ENCODE measurements at places on chromosomes 16 and 17.

- peak; percentile 46 for DNase-seq
Measured at GRCh38 chr16:72848759-72849664, 198.9 kb downstream of the ZFHX3 start.

DNA sequence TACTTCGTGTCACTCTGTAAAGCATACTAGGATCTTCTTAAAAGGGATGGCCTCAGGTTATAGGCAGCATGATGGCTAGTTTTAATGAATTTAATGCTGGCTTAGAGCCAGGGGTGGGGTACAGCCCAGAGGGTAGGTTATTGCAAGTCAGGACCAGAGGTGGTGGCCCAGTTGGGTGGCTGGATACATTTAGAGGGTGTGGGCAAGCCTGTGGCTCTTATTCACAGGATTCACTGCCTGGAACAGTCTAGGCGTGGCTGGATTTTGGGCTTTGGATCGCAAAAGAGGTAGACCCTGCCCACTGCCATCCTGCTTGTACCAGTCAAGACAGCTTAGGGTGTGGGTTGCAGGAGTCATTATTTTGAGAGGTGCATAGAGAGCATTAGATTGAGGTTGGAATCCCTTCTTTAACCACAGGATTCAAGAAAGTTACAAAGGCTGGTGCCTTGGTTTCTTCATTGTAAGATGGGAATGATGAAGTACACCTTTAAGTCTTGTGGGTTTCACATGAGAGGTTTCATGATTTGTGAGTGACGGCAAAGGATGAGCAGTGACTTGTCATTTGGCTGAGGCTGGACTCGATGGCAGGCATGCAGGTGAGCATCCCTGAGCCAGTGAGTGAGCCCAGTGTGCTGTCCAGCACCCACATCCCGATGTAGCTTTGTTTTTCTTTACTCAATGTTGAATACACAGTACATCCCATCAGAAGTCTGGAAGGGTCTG is 85.2 kb downstream of the KSR1 start:
- no peak for DNase-seq

GRCh38 chr16:27387724-27388123 is 14.2 kb upstream of the IL21R start:
- DNase-seq, result no peak

DNA sequence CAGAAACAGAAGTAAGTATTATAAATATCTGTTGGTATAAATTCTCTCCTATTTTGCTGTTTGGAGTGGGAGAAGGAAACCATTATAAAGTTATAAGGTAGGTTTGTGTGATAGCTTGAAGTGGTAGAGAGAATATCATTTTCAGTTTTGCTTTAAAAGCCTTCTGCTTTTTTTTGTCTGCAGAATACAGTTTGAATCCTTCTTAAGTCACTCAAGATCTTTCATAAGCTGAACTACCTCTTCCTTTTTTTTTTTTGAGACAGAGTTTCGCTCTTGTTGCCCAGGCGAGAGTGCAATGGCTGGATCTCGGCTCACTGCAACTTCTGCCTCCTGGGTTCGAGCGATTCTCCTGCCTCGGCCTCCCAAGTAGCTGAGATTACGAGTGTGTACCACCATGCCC is 9.0 kb downstream of the ATAD5 start:
- no peak for DNase-seq

DNA sequence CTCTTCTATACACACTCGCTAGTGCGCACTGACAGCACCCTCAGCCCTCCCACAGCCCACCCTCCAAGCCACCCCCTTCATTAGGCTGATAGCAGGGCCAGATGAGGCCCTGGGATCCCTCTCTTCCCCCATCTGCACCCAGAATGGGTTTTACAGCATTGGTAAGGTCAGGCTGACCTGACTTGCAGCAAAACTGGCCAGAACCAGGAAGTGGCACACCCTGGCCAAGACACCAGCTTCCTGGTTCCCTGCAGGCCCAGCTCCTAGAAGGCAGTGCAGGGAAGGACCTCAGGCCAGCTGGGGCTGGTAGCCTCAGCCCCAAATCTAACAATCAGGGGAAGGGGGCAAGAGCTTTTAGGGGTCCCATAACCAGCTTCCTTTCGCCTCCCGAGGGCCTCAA is 50.0 kb upstream of the MRPS23 start:
- DNase-seq, result no peak

DNA sequence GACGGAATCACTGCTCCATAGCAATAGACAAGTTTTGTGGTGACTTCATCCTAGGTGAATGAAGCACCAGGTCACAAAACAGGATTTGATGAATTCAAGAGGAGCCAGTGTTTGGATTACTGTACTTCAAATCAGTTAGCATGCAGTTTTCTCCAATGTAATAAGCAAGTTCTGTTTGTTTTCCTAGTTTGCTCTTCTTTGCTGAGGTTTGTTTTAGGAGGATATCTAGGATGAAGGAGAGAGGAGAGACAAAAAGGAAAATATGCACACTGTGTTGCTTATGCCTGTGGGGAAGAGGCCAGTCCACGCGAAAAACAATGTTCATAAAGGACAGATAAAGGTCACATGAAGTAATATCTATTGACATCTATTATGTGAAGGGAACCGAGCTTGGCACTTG is 9.0 kb downstream of the KRT37 start:
- DNase-seq, result no peak

GRCh38 chr17:80986816-80987475 is 4.7 kb upstream of the CHMP6 start:
- DNase-seq, result no peak

DNA sequence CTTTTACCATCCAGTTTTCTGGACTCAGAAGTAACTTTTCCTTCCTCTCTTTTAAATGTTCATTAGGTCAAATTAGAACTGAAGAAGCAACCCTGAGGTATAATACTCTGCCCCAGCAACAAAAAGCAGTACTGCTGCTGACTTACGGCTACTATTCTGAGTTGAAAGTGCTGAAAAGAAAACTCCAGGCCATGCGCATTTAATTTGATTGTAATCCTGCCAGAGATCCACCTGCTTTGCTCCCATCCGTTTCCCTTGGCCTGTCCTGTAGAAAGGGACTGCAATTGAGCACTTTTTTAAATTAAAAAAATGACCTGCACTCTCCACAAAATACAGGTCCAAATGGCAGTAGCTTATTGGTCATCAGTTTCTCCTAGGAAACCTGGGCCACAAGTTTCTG is 61.6 kb downstream of the PITPNC1 start:
- no peak for DNase-seq

GRCh38 chr17:78883533-78884131 is 19.4 kb downstream of the CEP295NL start:
- peak; percentile 90 for DNase-seq

GRCh38 chr17:31744511-31744951 is 114.5 kb downstream of the COPRS start:
- DNase-seq, result no peak

DNA sequence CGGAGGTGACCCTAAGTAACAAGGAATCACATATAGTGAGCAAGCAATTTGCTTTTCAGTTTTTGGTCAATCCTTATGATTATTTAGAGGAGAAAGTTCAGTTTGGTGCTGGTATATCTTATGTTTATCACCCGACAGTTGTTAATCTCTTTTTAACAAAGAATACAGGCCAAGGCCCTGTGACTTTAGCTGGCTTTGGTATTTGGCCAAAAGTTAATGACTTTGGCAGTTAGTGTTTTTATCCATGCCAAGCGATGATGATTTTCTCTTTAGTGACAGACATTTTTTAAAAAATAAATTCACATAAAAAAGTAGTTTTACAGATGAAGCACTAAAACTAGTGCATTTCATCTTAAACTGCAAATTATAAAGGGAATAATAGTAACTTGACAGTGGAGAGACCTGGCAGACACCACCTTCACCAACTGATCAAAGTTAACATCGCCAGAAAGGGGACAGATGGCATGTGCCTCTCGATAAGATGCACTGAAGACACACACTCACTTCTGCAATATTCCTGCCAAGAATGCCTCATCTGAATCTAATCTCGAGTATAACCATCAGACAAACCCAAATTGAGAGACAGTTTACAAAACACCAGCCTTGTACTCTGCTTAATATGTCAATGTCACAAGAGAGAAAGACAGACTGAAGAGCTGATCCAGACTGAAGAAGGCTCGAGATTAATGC is 6.9 kb downstream of the DEXI start:
- no peak for DNase-seq

DNA sequence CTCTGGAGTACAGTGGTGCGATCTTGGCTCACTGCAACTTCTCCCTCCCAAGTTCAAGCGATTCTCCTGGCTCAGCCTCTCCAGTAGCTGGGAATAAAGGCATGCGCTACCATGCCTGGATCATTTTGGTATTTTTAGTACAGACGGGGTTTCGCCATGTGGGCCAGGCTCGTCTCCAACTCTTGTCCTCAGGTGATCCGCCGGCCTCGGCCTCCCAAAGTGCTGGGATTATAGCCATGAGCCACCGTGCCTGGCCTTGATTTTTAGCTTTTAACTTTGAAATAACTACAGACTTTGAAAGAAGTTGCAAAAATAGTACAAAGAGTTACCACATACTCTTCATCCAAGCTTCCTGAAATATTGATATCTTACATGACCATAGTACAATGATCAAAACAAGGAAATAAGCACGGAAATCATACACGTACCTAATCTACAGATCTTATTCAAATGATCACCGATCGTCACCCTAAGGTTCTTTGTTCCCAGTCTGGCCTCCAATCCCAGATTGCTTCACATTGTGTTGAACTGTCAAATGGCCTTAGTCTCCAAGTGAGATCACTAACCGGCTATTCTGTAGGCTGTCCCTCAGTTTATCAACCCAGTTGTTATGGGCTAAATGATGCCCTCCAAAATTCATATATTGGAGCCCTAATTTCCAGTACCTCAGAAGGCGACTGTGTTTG is 18.4 kb downstream of the NPIPA1 start:
- DNase-seq, result peak; percentile 6

DNA sequence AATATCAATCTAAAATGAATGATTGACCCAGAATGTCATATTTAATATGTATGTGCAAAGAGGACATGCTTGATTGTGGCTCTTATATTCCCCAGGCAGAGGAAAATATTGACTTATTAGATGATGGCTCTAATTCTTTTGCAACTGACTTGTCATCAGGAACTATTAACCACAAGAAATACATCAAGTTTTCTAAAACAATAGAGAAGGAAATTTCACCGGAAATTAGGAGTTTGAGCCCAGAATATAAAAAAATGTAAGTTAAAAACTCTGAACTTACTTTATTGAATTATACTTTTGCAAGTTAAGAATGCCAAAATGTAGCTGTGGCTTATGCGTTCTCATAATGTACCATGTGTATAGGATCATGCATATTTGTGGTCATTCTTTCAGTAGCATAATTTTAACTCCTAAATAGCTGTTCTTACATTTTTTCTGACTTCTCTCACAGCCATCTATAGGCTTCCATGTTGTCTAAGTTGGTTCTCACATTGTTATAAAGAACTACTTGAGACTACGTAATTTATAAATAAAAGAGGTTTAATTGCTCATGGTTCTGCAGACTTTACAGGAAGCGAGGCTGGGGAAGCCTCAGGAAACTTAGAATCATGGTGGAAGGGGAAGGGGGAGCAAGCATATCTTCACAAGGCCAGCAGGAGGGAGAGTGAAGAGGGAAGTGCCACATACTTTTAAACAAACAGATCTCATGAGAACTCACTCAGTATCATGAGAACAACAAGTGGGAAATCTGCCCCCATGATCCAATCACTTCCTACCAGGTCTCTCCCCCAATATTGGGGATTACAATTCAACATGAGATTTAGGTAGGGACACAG is 11.6 kb downstream of the EFCAB13 start:
- no peak for DNase-seq

DNA sequence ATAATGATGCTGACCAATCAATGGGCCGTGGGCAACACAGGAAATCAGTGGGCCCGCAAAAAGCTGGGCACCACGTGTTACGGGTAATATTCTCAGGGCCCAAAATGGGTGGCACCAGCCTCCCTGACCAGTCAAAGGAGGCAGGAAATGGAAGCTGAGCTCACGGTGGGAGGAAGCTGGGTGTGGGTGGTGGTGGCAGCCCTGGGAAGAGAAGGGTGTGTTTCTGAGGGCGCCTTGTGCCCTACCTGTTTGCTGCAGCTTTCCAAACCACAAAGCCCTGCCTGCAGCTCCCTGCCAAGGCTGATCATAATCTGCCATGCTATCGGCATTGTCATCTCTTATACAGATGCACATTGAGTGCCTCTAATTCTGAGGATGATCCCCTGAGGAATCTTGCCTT is 457.9 kb downstream of the SLC39A11 start:
- DNase-seq, result no peak

- peak; percentile 26 for DNase-seq
Measured at GRCh38 chr17:21090902-21091618, 35.7 kb upstream of the DHRS7B start.

GRCh38 chr16:53156516-53156915 is 101.7 kb downstream of the CHD9 start:
- no peak for DNase-seq

- DNase-seq, result no peak
Measured at GRCh38 chr17:49913226-49914095, 55.5 kb upstream of the DLX4 start.

DNA sequence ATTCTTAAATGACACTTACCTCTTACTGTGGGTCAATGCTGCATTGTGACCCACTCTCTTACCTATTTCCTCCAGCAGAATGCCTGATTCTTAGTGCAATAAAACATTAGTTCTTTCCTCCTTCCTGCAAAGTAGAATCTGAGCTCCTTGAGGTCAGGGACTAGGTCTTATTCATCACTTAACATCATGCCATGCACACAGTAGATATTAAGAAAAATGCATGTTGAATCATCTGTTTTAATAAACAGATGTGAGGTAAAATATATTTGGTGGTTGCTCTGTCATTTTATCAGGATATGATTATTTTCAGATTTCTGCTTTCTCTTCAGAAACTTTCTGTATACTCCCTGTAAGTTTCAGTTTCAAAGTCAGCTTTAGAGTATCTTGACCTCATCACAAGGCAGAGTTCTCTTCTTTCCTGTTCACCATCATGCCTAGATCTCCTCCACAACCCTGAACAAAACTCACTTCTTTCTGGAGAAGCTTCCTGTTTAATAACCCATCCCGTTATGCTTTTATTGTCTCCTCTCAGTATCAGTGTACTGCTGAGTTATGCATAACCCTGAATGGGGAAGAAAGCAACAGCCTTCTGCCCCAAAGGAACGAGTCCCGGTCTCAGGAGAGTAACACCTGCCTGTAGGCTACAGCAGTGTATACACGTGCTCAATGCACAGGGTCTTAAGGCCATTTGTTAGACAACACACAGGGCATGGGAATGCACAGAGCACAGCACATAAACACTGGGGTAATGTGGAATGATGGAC is 30.3 kb upstream of the SUPT4H1 start:
- DNase-seq, result no peak

- DNase-seq, result peak; percentile 59
Measured at GRCh38 chr17:50201276-50201854, at the start of gene COL1A1. Gene COL1A1, minus strand, starts transcription at chr17:50201631. Its CDS starts 118 bp downstream, at chr17:50201513.

GRCh38 chr17:51742571-51742970 is 415.9 kb downstream of the CA10 start:
- DNase-seq, result no peak

DNA sequence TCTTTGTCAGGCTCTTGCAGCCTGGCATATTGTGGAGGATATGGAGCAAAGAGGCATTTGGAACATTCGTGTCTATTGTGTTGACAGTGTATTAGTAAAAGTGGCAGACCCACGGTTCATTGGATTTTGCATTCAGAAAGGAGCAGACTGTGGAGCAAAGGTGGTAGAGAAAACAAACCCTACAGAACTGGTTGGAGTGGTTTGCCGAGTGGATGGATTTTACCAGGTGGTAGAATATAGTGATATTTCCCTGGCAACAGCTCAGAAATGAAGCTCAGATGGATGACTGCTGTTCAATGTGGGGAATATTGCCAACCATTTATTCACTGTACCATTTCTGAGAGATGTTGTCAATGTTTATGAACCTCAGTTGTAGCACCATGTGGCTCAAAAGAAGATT is 44.5 kb downstream of the EFCAB13 start:
- DNase-seq, result peak; percentile 20

All from iPS-NIHi11 (cell line).